ENCODE measurements at places on chromosomes 13 and 19.

DNA sequence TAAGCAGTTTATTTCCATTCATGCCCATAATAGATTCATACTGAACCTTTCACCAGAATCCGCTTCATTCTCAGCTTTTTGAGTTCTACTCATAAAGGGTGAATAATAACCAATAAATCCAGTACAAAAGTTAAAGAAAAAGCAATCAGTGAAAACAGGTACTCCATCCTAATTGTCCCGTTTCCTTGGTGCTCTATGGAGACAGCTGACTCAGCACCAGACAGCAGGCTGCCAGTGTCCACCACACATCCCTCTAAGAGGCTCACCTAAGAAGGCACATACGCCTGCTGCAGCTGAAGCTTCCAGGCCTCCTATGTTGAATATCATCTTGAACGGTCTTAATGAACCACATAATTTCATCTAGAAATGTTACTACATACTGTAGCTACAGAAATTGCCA lies 27.3 kb downstream of the MYO16 start:
- DNase-seq, result no peak

DNA sequence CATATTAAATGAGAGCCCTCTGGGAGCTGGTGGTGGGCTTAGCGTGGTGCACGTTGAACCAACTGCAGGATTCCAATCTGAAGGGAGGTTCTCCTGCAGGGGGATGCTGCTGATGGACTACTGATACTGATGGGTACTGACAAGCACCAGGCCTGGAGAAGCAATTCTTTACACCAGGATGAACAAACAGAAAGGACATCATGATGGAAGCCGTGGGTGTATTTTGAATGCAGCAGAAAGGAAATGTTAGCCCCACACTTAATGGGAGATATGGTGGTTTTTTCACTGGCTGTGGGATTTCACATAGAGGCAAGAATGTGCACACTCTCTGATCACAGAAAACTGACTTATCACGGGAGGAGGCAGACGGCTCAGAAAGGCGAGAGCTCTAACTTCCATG lies 299.7 kb downstream of the TEX29 start:
- DNase-seq, result no peak

DNA sequence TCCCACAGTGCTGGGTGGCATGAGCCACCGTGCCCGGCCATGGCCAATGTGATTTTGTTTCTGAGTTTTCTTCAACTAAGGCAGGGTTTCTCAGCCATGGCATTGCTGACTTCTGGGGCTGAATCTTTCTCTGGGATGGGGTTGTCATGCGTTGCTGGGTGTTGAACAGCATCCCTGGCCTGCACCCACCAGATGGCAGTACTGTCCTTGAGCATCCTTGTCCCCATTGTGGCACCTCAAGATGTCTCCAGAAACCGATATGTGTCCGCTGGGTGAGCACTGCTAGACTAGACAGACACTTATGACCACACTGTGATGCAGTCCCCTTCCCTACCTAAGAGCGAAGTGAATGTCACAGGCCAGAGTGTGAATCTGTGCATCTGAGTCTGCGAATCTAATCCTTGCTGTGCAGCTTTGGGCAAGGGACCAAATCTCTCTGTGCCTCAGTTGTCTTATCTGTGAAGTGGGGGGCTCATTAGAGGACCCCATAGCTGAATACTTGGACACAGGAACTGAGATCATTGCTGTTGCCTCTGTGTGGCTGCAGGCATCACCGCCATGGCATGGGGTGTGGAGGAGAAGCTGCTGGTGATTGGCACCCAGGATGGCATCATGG lies 50.3 kb upstream of the SIN3B start:
- no peak for DNase-seq

- DNase-seq, result no peak
Observed at GRCh38 chr13:74891610-74892009, 590.4 kb downstream of the TBC1D4 start.

DNA sequence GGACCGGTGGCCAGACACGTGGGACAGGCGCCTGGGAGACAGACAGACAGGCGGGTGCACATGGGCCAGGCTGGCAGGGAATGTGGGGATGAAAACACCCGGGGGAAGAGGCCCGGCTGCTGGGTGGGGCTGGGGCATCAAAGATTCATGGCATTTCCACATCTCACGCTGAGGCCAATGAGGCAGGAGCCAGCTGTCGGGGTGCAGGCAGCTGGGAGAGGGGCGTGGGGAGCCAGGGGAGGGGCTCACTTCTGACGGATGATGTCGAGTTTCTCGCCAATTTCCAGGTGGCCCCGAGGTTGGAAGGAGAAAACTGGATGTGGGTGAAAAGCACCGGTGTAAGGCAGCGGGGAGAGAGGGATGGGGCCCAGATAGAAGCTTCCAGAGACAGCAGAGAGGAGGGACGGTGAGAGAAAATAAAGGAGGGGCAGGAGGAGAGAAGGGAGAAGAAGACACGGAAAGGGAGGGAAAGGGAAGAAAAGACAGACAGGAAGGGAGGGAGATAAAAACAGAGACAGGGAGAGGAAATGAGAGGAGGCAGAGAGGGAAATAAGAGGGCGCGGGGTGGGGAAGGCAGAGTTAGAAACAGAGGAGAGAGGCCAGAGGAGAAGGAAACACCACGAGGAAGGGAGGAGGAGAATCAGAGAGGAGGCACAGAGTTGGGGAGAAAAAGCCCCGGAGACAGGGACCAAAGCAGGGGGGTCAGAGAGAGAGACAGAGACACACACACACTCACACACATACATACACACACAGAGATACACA lies 8.0 kb upstream of the CCER2 start:
- DNase-seq, result no peak

GRCh38 chr19:38172001-38172400 lies 52.0 kb downstream of the DPF1 start:
- DNase-seq, result no peak

- DNase-seq, result no peak
Observed at GRCh38 chr13:27016875-27017274, 154.7 kb downstream of the USP12 start.

GRCh38 chr13:97758317-97758716 lies 195.2 kb upstream of the IPO5 start:
- no peak for DNase-seq

- DNase-seq, result no peak
Observed at GRCh38 chr19:4369888-4370260, 26.5 kb downstream of the MPND start.

GRCh38 chr19:48751845-48752495 lies 471 bp downstream of the FUT1 start:
- no peak for DNase-seq

DNA sequence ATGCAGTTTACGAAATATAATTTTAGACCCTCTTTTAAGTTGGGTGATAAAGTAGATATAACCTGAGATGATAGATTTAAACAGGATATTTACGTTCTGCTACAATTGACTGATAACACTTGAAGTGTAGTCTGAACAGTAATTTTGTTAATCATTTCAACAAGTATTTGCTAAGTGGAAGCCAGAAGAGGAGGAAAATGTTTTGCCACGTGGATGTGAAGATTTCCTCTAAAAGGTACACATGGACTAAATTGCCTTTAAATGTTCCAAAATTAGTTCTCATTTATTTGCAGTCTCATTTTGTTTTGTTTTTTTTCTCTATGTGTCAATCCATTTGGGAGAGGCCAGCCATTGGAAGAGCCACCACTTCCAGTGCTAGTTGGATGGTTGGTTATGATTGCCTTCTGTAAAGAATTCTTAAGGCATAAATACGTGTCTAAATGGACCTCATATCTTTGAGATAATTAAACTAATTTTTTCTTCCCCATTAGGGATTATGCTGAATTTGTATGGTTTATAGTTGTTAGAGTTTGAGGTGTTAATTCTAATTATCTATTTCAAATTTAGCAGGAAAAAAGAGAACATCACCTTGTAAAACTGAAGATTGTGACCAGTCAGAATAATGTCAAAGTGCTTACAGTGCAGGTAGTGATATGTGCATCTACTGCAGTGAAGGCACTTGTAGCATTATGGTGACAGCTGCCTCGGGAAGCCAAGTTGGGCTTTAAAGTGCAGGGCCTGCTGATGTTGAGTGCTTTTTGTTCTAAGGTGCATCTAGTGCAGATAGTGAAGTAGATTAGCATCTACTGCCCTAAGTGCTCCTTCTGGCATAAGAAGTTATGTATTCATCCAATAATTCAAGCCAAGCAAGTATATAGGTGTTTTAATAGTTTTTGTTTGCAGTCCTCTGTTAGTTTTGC lies 2.8 kb downstream of the MIR17HG start:
- DNase-seq, result no peak

DNA sequence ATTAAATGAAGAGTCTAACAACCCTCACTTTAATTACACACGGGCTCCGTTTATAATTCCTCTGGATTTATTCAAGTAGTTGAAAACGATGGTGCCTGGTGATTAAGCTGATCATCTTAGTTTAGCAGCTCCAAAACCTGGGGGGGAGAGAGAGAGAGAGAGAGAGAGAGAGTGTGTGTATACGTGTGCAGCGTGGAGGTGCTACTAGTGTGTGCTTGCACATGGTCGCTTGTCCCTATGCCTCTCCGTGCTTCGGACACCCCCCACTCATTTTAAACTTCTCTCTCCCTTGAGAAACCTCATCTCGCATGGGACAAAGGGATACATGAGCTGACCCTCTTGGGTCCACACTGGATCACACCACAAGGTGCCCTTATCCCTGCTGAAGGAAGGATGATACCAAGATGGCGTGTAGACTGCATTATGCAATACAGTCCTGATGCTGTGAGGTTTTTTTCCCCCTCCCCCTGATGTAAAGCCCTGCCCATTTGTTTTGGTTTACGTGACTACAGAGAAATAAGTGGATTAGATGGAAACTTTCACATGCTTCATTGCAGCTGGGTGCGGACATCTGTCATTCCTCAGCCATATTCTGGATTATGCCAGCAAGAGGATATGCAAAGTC lies 320.8 kb downstream of the ZNF536 start:
- no peak for DNase-seq

GRCh38 chr13:20340759-20341171 lies 108.6 kb upstream of the GJB6 start:
- DNase-seq, result no peak

GRCh38 chr13:33261387-33262061 lies 24.0 kb downstream of the STARD13 start:
- no peak for DNase-seq

GRCh38 chr19:17866964-17867486 lies 4.7 kb upstream of the SLC5A5 start:
- no peak for DNase-seq

- DNase-seq, result no peak
Observed at GRCh38 chr13:101572456-101572855, 120.0 kb downstream of the ITGBL1 start.

DNA sequence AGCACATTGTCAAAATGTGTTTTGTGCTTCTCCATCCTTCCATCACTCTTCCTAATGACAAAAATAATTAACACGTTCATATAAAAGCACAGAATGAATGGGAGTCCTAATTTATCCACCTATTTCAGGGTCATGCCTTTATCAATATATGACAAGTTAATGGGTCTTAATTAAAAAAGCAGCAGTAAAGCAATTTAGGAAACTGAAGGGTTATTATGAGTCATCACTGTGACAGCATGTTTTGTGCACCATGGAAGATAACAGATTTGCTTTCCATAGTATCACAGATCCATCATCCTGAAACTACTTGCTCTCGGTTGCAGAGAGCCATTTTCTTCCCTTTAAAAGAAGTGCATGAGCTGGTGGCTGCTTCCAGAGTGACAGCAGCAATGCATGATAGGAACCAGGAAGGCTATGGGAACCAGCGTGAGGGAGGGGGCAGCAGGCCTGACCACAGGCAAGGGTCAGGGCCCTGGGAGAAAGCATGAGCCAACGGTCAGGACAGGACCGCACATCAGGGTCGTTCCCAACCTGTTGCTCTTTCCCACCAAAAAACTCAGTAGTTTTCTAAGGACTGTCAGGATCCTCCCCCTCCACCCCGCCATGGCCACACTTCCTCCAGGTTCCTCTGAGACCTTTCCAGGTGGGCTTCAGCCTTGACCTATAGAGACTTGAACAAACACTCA lies 784.1 kb downstream of the UQCRFS1 start:
- DNase-seq, result no peak

DNA sequence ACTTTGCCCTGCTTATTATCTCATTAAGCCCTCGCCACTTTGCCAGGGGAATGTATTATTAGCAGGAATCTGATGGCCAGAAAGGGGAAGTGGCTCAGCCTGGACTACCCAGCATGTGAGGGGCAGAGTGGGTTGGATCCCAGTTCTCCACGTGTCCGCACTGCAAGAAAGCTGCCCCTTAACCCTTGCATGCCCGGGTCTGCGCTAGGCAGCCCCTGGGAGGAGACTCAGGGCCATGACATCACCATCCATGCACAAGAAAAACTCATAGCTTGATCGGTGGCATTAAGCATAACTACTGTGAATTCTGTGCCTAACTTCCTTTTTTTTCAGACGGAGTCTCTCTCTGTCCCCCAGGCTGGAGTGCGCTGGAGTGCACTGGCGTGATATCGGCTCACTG lies 8.9 kb downstream of the CACNG8 start:
- no peak for DNase-seq

DNA sequence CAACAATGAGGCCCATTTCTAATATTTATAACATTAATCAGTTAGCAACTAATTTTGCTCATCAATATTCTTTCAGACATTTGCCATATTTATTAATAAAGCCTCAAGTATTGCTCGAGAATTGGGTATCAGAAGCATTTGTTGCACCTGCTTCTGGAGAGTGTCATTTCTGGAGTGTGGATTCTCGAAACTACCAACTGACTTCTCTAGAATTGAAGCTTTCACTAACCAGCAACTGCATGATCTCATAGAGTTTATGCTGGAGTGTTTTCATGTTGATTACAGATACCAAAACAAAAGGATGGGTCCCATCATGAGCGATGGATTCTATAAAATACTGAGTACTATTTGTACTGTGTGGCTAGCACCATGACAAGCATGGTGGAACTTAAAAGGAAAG lies 121.0 kb upstream of the SLC7A1 start:
- DNase-seq, result no peak

- DNase-seq, result peak; percentile 83
Observed at GRCh38 chr19:4400135-4400936, at the start of gene SH3GL1. Gene SH3GL1 (minus strand): TSS chr19:4400547. CDS start chr19:4400368, 179 bp downstream.

DNA sequence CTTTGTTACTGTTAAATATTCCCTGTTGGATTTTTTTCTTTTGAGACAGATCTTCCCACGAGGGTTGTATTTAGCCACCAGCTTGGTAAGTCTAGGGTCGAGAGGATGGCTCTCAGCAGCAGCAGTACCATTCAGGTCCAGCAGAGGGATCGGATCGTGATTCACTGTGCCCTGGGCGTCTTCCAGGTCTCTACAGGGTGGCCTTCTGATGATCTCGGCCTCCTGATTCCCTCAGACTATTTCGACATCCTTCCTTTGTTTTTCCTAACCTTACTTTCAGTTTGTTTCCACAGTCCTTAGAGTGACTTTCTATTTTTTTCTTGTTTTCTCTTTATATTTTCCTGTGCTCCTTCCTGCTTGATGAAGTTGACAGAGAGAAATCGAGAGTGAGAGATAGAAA lies 1436.9 kb downstream of the UQCRFS1 start:
- no peak for DNase-seq

- no peak for DNase-seq
Observed at GRCh38 chr19:40641281-40641680, 40.1 kb downstream of the LTBP4 start.

DNA sequence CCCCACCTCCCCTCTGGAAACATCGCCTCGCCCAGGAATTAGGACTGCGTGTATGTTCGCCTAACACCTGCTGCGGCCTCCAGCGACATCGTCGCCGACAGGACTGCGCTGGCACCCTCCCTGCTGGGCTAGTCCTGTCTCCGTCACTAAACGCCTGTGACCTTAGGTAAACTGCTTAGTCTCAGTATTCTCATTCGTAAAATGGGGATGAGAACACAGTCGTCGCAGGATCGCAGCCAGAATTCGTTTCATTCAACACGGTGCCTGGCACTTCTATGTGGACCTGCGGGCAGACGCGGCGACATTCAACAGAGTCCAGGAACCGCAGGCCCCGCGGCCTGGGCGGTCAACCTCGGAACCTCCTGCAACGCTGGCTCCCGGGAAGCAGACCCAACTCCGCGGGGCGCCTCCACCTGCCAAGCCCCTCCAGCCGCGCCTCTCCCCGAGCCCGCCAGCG lies 485 bp downstream of the CRYL1 start:
- DNase-seq, result no peak

Data from omental fat pad (tissue), 4 donors.